Osteoblast (primary cell): ENCODE measurements at places on chromosomes 3 and 15. TPM values are rescaled to one million over a fixed set of nuclear protein-coding genes. Genes with fewer than 3 reads are reported as not detected.

Gene BCHE
- total RNA-seq = not detected in 2 replicates

Gene GPR156
- total RNA-seq = 0.88 and 1.4 TPM in 2 replicates

Gene IRAK2
- 3.2 and 4.0 TPM in 2 replicates for total RNA-seq

Gene GRAMD1C
- total RNA-seq = 1.2 and 2.2 TPM in 2 replicates

Gene DCBLD2
- 187 and 278 TPM in 2 replicates for total RNA-seq

Gene ZNF774
- total RNA-seq = 1.8 and 2.4 TPM in 2 replicates

Gene ONECUT1
- not detected in 2 replicates for total RNA-seq

Gene NR1I2
- 0.36 TPM in 1 of 2 replicates, not detected in the other for total RNA-seq

Gene RLBP1
- under 0.01 TPM in 2 replicates for total RNA-seq

Gene HTR3E
- total RNA-seq = not detected in 2 replicates

Gene ITPKA
- 0.29 and 0.36 TPM in 2 replicates for total RNA-seq

Gene OR4F15
- total RNA-seq = under 0.01 TPM in 1 of 2 replicates, not detected in the other
